Brain microvascular endothelial cell (primary cell): ENCODE measurements at places on chromosomes 7 and 10.

DNA sequence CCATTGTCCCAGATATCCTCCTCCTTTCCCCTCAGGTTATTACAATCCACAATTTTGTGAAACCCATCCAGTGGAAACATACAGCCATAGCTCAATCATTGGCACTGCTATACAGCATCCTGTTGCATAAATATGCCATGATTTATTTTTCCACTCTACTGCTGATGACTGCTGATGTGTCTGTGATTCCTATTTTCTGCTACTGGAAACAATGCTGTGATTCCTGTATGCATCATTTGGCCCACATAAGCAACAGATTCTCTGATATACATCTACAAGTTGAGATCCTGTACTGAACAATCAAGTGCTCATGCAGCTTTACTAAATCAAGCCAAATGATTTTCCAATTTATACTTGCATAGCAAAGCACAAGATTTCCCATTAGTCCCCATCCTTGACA lies 39.6 kb downstream of the CUL2 start:
- DNase-seq: no peak

- peak; percentile 34 for DNase-seq
These were observed 256.4 kb downstream of the CAMK1D start for GRCh38 chr10:12605580-12606405.

GRCh38 chr10:49761789-49762565 lies at the start of gene OGDHL:
Gene OGDHL, minus strand, starts transcription at chr10:49762323. Its CDS starts 3,731 bp downstream, at chr10:49758592.
- peak; percentile 17 for DNase-seq

DNA sequence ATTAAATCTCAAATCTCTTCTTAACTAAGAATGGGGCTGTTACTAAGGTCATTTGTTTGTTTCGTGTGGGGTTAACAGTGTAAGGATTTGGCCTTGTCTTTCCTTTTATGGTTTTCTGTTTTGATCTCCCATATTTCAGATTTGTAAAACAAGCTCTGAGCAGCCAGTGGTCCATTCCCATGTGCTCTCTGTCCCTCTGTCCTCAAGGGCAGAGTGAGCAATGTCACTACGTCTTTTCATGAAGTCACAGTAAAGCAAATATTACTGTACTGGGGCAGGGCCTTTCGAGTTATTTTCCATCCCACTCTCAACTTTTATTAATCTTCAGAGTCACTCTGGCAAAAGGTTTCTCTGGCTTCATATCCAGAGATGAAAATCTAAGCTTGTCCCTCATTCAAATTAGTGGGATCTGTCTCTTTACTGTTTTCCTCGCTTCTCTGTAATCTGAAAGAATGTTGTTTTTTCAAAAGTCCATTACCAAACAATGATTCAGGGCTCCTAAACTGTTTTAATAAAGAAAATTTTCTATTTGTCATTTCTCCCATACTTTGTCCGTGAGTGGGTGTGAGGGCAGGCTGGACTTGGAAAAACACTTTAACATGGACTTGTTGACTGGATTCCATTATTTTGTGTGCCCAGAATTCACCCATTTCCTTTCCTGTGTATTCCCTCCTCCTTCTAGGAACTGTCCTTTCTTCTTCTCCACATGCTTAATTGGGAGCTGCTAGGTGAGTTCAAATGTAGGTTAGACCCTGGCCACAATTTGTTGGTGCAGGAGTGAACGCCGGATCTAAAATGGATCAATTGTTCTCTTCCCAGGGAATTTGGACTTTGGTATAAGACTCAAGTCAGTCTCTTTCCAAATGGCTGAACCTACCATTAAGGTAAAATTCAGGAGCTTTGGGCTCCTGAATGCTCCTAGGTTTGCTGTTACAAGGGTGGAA lies 42.1 kb upstream of the NAMPT start:
- DNase-seq: no peak

DNA sequence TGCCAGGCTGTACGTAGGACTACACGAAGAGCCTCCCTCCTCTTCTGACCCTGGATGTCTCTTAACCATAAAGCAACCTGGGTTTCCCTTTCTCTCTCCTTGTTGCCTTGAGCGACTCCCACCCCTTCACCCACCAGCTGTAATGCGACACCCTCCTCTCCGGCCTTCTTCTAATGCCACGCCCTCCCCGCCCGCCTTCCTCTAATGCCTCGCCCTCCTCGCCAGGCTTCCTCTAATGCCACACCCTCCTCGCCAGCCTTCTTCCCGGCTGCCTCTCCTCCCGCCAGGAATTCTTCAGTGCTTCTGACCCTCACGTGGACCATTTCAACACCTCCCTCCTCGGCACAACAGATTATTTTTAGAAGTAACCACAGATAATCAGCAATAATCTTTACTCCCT lies 348.5 kb upstream of the SHH start:
- DNase-seq: no peak

- DNase-seq: no peak
These were observed 108.5 kb downstream of the ZRANB1 start for GRCh38 chr10:125050383-125050782.

DNA sequence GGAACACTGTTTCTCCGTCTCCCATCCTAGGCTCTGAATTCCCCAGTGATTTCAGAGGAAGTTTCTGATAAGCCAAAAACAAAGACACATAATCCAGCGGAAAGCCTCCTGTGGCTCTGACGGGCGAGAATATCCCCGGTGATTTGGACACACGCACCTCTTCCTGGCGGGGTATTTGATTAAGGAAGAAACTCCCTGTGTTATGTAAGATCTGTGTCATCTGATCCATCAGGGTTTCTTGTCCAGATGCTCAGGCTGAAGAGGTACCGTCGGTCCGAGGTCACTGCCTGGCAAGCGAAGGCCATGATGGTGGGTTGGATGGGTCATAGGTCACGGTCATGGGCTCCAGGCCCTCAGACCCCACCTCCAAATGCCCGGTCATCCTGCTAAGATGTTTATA lies 39.6 kb upstream of the DNAJB6 start:
- DNase-seq: no peak

DNA sequence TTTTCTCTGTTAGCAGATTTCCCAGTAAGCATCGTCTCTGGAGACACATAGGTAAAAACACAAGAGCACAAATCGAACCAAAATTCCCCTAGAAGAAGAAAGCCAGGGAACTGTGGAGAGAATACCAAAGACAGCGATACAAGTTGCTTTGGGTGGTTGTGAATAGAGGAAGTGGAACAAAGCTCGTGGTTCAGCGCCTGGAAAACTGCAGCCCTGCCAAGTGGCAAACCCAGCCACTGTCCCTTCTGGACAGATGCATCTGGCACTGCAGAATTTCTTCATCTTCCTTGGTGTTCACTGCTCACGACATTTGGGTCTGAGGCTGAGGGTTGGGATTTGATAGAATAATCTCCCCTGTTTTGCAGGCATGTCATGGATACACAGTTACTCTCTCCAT lies 733.8 kb downstream of the PARD3 start:
- DNase-seq: no peak

DNA sequence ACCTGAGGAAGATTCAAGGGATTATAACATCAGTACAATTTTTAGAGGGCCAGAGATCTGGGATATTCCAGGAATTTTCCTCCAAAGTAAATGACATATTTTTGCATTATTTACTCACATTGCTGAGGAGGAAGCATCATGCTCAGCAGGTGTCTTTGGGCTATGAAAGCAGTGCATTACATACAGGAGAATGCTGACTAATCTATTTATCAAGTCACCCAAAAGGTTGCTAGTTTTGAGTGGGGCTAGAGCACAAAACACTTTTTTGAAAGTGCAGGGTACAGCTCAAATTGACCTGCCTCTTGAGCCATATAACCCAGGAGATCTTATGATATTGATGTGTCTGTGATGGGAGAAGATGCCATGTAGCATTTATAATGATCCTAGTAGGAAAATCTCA lies 603.1 kb downstream of the POM121L12 start:
- DNase-seq: no peak

- DNase-seq: no peak
These were observed 4.7 kb upstream of the HGF start for GRCh38 chr7:81774551-81774950.

- DNase-seq: no peak
These were observed 1.0 kb downstream of the EBF3 start for GRCh38 chr10:129962872-129963640.

- peak; percentile 78 for DNase-seq
These were observed 13.0 kb upstream of the WIPI2 start for GRCh38 chr7:5177060-5177459.

DNA sequence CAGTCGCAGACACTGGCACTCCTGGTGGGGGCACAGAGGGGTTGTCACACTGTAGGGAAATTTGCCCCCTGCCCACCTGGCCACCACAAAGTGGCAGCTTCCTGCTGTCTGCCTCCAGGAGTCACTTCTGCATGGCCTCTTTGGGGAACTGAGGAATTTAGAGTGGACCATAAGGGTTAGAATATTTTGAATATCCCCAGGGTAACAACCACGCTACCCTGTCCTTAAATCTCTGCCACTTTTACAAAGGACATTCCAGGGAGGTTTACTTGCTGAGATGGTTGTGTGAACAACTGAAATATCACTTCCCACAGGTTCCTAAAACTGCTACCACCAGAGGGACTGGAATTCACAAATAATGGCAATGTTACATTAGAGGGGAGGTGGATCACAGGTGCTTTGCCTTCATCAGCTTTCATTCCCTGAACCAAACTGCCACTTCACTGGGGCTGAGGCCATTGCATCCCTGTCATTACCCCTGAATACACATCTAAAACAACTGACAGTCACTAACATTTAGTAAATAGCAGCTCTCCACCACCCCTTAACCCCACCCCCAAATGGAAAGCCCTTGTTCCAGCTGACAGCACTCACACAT lies 88.1 kb upstream of the IFRD1 start:
- no peak for DNase-seq

- DNase-seq: no peak
These were observed 186.1 kb upstream of the SLC26A5 start for GRCh38 chr7:103632005-103632639.

DNA sequence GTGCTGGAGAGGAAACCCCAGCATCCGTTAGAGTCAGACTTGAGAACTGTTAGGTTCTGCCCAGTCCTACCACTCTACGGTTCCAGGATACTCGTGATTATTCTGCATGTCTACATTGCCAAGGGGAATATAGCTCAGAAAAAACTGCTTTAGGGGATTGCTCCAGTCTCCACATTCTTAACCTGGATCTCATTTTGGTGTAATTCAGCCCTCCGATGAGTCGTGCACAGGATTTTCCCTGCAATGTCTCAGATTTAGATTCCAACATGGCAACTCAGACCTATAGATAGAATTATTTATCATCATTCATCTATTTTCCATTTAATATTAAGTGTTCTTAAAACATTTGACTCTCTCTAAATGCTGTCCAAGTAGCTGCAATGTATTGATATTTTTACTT lies 121.1 kb upstream of the ZEB1 start:
- DNase-seq: no peak

GRCh38 chr7:153027210-153027609 lies 267.7 kb downstream of the ACTR3B start:
- no peak for DNase-seq
